ENCODE measurements at places on chromosomes 11 and 22.
A peak's percentile ranks its signal among the peaks of the same experiment; 100 is the strongest.

DNA sequence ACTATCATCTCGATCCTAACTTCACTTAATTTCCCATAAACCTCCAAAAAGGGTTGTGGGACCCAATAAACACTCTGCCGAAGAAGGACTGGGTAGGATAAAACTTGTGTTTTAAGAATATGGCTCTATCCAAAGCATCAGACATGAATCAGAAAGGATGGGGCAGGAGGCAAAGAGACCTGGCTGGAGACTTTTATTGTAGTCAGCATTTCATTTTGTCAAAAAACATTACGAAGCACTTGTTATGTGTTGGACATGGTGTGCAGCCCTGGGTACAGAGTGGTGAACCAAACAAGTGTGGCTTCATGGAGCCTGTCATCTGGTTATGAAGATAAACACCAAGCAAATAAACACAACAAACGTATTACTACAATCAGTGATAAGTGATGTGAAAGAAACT is 17.3 kb downstream of the IL10RA start:
- no peak for DNase-seq

DNA sequence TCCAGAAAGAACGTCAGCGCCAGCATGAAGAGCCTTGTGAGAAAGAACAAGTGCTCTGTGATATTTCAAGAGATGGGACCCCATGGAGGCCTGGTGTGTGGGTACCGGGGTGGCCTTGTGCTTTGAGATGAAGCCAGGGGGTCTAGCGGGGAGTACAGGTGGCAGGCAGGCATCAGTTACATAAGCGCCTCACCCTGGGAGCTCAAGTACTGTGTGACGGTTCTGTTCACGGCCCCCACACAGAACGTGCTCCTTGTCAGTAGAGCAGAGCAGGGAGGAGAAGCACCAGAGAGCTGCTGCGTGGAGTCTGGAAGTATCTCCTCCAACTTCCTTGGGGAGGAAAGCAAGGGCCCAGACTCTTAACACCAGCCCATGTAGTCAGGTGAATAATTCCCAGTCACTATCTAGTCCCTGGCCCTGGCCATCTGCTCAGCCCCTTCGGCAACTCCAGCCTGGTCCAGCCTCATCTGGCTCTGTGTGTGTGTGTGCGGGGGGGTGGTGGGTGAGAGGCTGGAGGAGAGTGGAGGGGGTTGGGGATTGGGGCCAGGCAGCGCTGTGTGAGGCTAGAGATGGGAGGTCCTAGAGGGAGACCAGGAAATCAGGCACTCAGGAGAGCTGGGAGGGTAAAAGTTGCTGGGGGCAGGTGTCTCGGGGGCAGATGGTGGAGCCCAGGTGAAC is 32.4 kb downstream of the MCM5 start:
- no peak for DNase-seq

DNA sequence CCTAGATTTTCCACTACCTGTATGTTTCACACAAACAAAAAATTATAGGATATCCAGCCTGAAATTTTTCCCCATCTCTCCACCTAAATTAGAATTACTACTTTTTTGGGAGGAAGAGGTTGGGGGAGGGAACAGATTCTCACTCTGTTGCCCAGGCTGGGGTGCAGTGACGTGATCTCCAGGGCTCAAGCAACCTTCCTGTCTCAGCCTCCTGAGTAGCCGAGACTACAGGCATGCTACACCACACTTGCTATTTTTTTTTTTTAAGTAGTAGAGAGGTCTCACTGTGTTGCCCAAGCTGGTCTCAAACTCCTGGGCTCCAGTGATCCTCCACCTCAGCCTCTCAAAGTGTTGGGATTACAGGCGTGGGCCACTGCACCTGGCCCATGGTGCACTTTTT is 9.5 kb downstream of the JAML start:
- DNase-seq, result no peak

DNA sequence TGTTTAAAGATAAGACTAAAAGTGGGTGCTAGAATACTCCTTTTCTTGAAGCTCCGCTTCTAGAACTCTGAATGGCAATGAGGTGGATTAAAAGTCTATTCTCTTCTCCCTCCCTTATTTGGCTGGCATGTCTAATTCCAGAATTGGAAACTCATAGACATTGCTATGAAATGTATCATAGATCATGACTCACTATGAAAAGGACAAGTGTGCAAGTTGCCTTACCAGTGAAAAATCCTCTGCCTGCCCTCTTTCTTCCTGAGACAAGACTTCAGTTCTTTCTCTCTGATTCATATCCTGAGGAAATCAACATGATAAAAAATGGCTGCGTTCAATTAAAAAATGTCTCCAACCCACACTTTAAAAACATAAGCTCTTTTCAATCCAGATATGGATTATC is 73.2 kb upstream of the BLID start:
- DNase-seq, result no peak

- no peak for DNase-seq
Observed at GRCh38 chr11:121790430-121790829, 325.6 kb downstream of the BLID start.

GRCh38 chr11:75810637-75811390 is 4.2 kb upstream of the UVRAG start:
- no peak for DNase-seq

GRCh38 chr11:45817191-45817590 is 12.2 kb downstream of the SLC35C1 start:
- no peak for DNase-seq

GRCh38 chr22:49296561-49296960 is 531.1 kb downstream of the BRD1 start:
- DNase-seq, result no peak

- DNase-seq, result no peak
Observed at GRCh38 chr11:77309401-77310085, 8.1 kb upstream of the GDPD4 start.

DNA sequence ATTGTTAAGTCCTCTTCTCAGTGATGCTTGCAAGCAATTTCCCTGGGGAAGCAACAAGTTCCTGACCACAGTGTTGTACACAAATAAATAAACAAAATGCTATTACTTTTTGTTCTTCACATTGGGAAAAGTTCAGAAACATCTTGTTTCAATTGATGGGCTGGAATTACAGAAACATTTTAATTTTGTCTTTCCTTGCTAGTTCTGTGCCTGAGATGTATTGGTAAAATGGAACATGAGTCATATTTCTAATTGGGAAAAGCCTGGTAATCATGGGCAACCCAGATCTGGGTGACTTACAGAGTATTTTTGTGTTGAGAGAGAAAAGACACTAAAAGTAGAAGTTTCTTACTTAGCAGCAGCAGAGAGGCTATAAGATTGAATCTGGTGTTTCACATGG is 576 bp upstream of the BLID start:
- DNase-seq, result no peak

- no peak for DNase-seq
Observed at GRCh38 chr11:72122607-72123006, 10.1 kb upstream of the ANAPC15 start.

GRCh38 chr22:30301995-30302809 is 12.9 kb upstream of the CASTOR1 start:
- DNase-seq, result no peak

DNA sequence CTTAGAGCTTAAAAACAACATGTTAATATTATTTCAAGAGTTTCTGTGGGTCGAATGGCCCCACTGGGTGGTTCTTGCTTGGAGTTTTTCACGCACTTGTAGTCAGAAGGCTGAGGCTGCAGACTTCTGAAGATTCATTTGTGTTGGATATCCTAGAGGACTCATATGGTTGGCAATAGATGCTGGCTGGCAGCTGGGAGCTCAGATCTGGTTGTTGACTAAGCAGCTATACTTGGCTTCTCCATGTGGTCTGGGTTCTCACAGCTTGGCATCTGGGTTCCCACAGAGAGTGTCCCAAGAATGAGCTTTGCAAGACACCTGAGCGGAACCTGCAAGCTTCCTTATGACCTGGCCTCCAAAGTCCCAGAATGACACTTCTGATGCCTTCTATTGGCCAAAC is 163.9 kb upstream of the ZC3H12C start:
- no peak for DNase-seq

GRCh38 chr11:118956094-118956846 is at the start of gene UPK2:
TSS of gene UPK2 (plus strand) at chr11:118956298. CDS start at chr11:118956351, 53 bp downstream.
- peak; percentile 70 for DNase-seq

- DNase-seq, result no peak
Observed at GRCh38 chr11:128894286-128894681, 3.1 kb downstream of the KCNJ5 start.

GRCh38 chr11:90468923-90469322 is 246.1 kb upstream of the CHORDC1 start:
- DNase-seq, result no peak

DNA sequence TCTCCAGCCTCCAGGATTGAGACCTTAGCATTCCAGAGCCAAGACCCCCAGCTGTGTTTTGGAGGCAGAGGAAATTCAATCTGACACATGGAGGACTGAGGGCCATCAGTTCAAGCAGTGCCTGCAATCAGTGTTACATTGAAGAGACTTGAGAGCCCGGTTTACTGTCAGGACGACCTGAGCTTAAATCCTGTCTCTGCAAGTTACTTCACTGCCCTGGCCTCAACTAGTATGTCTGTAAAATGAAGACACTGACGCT is 35.1 kb downstream of the TRIM29 start:
- DNase-seq, result no peak

DNA sequence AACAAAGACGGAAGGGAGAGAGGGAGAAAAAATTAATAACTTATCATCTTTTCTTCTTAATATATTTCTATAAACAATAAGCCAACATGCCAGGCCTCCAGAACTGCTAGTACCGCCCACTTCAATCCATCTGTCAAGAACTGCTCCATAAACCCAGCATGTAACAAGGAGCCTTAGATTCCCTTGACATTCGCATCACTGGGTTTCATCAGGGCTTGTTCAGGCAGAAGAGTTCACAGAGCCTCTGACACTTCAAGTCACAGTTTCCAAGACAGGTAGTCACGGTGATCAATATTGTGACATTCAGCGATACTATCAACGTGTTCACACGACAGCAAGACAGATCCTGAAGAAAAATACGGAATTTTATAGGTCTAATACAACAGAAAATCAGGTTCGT is 61.7 kb downstream of the LARGE2 start:
- no peak for DNase-seq

- DNase-seq, result no peak
Observed at GRCh38 chr11:121512468-121513465, 60.0 kb upstream of the SORL1-AS1 start.

GRCh38 chr11:67055812-67056211 is 835 bp upstream of the RHOD start:
- no peak for DNase-seq

DNA sequence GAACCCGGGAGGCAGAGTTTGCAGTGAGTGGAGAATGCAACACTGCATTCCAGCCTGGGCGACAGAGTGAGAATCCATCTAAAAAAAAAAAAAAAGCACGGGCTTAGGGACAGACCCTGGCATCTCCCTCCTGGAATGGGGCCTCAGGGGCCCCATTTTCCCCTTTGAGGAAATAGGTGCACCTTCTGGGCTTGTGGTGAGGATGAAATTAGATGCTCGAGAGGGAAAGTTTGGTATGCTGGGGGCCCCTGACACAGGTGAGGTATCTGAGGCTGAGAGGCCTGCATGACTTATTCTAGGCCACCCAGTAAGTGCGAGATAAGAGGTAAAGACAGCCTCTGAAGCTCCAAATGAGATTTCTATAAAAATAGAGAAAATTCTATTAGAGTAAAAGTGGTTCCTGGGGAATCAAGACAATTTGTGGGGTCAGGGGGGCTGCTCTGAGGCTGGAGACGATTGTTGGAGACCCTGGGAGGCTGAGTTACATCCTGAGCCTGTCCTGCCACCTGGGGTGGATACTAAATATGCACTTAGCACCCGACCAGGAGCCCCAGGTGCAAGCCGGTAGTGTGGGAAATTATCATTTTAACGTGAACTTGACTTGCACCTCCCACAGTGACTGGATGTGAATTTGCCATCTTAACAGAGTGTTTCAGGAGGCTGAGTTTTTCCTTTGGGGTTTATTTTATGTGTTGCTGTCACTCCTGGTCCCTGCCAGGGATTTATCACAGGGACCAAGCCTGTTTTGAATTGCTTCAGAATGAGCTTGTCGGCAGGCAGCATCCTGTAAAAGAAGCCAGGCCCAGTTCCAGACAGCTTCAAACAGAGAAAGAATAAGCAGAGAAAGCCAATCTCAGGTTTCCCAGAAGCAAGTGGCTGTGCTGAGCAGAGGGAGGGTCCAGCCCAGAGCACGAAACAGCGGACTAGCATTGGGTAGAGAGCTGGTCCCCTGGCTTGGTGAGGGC is 48.4 kb upstream of the TSKU start:
- no peak for DNase-seq

- DNase-seq, result peak; percentile 14
Observed at GRCh38 chr11:2305140-2305778, 3.4 kb downstream of the TSPAN32 start.

DNA sequence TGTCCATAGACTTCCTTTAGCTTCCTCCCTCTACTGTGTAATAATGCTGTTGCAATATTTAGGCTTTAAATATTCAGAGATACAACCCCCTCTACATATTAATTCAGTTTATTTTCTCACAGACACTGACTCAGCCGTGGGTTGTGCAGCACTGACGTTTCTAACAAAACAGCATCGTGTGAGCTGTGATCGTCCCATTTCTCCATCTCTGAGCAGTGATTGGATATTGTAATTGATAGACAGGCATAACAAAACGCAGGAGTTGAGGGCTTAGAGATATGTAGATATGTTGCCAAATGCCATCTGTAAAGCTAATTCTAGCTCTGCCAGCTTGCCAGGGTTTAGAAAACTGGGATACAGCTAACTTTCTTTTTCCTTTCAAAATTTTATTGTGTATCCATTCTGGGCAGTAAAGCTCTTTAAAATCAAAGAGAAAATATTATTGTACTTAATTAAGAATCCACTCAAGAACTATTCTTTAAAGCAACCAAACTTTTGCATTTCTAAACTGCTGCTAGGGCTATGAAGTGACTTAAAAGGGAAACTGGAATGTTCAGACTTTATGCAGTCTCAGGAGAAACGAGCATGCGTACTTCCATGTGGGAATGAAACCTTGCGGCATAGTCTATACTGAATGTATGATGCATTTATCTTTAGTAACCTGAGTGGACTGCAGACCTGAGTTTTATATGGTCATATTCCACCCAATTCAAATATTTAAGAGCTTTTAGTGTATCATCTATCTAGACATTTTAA is 22.7 kb downstream of the BTBD10 start:
- DNase-seq, result peak; percentile 24

- DNase-seq, result no peak
Observed at GRCh38 chr11:33643167-33643824, 57.3 kb downstream of the C11orf91 start.

GRCh38 chr11:65440831-65441499 is 18.4 kb downstream of the NEAT1 start:
- no peak for DNase-seq

- no peak for DNase-seq
Observed at GRCh38 chr11:116473790-116474346, 298.9 kb downstream of the BUD13 start.

- no peak for DNase-seq
Observed at GRCh38 chr11:73716153-73717056, 44.5 kb downstream of the RAB6A start.
